ENCODE measurements at places on chromosomes 4 and X.

DNA sequence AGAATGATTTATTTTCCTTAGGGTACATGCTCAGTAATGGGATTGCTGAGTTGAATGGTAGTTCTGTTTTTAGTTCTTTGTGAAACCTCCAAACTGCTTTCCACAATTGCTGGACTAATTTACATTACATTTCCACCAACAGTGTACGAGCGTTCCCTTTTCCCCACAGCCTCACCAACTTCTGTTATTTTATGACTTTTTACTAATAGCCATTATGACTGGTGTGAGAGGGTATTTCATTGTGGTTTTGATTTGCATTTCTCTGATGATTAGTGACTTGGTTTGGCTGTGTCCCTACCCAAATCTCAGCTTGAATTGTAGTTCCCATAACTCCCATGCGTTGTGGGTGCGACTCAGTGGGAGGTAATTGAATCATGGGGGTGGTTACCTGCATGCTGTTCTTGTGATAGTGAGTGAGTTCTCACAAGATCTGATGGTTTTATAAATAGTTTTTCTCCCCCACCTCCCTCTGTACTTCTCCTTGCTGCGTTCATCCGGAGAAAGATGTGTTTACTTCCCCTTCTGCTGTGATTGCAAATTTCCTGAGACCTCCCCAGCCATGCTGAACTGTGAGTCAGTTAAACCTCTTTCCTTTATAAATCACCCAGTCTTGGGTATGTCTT, 95.1 kb downstream of the GBA3 start:
- no peak for DNase-seq

- no peak for DNase-seq
Observed at GRCh38 chr4:153962311-153963039, 173.6 kb upstream of the SFRP2 start.

GRCh38 chr4:167035390-167035789, 198.9 kb downstream of the SPOCK3 start:
- DNase-seq, result no peak

DNA sequence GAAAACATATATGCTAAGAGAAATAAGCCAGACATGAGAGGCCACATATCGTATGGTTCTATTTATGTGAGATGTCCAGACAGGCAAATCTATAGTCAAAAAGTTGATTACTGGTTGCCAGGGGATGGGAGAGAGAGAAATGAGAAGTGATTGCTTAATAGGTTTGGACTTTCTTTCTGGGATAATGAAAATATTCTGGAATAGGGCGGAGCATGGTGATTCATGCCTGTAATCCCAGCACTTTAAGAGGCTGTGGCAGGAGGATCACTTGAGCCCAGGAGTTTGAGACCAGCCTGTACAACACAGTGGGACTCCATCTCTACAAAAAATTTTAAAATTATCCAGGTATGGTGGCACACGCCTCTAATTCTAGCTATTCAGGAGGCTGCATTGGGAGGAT, 22.4 kb downstream of the RBM47 start:
- no peak for DNase-seq

DNA sequence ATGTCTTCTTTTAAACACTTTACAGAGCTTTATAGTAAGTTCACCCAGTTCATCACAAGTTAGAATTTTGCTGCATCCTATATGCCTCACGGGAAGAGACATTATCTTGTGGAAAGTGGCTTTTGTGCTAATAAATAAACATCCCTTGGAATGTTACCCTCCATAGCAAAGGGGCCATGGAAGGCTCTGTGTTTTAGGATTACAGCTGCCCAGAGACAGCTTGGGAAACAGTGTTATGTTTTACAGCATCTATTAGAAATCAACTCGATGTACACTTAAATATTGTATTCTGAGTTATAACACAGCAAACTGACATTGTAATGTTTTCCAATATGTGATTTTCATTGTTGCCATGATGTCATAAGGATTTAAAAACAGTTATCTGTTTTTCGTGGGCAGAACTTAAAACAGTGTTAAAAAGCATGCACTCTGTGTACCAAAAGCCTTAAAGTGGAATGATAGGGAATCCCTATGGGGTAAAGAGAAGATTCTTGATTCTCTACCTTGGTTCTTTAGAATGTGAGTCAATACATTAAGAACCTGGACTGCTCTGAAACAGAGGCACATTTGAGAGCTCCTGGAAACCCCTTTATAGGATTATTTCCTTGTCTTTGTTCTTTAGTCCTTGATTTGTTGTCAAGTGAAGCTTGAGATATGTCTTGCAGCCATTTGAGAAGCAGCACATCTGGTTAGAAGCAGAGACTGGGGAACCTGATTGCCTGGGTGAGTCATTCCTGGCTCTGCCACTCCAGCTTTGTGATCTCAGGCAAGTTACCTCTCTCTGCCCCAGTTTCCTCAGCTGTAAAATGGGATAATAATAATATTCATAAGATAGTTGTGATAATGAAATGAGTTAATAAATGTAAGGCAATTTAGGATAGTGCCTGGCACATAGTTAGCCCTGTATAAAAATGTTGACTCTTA, 41.6 kb downstream of the ARHGAP10 start:
- no peak for DNase-seq

- no peak for DNase-seq
Observed at GRCh38 chrX:78182881-78183280, 43.4 kb upstream of the TAF9B start.

- DNase-seq, result no peak
Observed at GRCh38 chrX:77755561-77755960, 30.5 kb downstream of the ATRX start.

DNA sequence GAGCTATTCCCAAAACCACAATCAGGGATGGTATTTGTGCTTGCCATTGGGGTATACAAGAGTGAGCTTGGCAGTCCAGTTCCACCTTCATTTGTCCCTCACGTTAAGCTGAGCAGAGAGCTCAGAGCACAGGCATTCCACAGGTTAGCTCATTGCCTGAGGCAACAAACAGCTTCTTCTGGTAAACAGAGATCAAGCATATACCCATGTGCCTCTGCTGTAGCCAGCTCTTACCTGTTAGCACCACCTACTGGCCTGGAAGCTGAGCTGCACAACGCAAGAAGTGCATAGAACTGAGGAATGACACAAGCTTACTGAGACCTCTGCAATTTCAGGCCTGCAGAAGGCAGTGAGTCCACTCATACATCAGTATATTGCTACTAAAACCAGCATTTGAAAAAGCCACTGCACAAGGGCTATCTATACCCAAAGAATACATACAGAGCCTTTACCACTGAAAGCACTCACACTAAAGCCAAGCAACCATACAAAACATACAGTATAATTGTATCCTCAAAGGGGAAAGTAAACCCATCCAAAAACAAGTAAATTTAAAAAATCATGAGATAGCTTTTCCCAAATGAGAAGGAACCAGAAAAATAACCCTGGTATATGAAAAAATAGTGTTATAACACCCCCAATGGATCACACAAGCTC, 258.3 kb upstream of the GABRA2 start:
- no peak for DNase-seq

- DNase-seq, result no peak
Observed at GRCh38 chrX:67543818-67544217, at the start of gene AR. Gene AR (plus strand): TSS chrX:67544021. CDS start chrX:67545147, 1,126 bp downstream.

GRCh38 chrX:3445806-3446490, 99.5 kb upstream of the MXRA5 start:
- no peak for DNase-seq

GRCh38 chr4:4408576-4409335, 21.9 kb downstream of the NSG1 start:
- DNase-seq, result no peak

DNA sequence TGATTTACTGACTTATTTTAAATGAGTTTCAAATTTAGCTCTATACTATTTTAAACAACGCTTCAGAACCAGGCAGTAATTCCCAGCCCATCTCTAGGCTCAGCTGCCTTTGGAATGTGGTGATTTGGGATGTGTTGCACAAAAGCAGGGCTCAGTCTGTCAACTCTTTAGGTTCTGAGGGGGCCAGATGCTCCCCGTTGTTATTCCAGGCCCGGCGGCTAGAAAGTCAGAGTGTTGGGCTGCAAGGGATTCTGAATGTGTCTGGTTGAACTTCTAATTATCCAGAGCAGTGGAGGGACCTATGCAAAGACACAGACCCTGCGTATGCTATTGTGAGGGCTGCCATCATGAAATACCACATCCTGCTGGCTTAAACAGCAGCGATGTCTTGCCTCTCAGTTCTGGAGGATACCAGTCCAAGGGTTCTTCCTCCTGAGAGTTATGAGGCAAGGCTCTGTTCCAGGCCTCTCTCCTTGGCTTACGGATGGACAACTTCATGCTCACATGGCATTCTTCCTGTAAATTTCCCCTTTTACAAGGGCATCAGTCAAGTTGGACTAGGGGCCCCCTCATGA, 123.2 kb upstream of the TRIM2 start:
- DNase-seq, result no peak

DNA sequence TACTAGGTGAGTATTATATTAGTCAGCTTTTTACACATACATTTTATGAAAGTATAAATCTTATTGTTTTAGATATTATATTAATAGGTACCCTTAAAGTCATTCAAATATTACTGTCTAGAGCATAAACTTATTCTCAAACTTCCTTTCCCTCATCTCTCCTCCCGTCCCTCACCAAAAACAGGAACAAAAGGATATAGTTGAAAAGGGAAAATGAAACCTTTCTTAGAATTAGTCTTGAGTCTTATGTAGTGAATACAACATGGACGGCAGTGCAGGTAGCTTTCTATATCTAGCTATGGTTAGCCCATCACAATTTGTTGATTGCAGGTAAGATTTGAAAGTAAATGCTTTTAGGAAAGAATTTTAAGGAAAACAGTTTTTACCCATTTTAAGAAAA, 65.6 kb downstream of the RBPJ start:
- DNase-seq, result no peak

DNA sequence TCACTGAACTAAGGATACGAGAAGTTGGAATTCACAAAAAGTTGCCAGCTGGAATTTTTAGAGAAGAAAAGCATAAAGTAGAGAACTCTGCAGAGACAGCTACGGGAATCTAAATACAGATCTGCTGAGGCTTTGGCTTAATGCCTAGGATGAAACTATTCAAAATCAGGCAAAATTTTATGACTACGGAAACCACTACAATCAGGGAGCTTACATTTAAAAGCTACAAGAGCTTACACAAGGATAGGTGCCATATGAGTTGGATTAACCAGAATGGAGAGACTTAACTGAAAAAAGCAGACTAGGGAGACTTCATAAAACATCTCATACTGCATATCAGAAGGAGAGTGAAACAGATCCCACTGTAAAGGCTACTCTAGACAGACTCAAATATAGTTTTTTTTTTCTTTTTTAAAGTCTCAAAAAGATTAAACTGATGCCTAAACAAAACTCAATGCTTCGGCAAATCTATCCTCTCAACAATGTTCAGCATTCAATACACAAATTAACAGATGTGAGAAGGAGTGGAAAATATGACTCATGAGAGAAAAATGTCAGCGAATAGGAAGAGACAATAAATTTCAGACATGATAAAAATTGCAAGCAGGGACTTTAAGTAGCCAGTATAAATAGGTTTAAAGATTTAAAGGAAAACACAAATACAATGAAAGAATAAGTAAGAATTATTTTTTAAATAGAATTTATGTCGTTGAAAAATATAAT, 586.1 kb downstream of the FSTL5 start:
- no peak for DNase-seq

- no peak for DNase-seq
Observed at GRCh38 chr4:40458683-40459082, 123.5 kb downstream of the CHRNA9 start.

- no peak for DNase-seq
Observed at GRCh38 chr4:43277003-43277402, 384.5 kb downstream of the GRXCR1 start.

DNA sequence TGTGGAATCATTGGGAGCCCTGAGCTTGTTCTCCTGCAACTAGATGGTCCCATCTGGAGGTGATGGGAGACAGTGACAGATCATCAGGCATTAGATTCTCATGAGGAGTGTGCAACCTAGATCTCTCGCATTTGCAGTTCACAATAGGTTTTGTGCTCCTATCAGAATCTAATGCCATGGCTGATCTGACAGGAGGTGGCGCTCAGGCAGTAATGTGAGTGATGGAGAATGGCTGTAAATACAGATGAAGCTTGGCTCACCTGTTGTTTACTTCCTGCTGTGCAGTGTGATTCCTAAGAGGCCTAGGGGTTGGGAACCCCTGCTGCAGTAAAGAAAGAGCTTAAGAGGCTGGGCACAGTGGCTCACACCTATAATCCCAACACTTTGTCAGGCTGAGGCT, 42.2 kb upstream of the PUDP start:
- no peak for DNase-seq

DNA sequence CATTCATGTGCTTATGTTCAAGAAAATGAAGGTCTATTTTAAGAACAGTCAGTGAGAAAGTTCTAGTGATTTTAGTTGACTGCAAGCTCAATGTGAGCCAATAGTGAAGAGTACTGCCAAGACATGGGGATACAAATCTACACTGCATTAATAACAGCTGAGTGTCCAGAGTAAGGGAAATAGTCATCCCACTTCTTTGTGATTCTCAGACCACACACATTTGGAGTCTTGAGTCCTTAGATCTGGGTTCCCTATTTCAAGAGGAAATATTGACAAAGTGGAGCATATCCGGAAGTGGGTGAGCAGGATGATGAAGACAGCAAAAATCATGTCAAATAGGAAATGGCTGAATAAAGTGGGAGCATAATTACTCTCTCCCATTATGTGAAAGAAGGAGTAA, 171.1 kb downstream of the LARP7 start:
- no peak for DNase-seq

- DNase-seq, result peak; percentile 56
Observed at GRCh38 chr4:12633053-12633651, 851.0 kb downstream of the RAB28 start.

DNA sequence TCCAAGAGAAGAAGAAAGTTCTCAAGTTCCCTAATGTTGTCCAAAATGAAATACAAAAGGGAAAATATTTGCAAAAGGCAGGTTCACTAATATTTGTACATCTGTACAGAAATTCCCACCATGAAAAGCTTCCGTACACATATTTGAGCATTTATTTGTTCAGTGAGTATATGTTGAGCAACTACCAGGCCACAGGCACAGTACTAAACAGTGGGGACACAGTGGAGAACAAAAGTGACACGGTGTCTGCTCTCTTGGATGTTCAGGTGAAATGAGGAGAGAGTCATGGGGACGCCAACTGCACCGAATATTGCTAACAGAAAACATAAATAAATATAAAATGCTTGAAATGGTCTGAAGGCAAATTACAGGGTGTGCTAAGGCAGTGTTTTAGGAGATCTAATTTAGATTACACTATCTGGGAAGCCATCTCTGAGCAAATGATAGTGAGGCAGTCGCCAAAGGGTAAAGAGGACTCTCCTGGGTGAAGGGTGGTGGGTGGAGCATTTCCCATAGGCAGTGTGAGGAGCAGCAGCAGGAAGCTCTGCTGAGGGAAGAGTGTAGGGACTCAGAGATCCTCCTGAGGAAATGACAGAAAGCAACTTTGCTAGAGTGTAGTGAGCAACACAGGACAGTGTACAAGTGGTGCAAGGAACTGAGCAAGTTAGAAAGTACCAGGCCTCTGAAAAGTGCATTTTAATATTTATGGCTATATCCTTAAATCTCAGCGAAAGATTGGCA, 375.2 kb downstream of the GALNTL6 start:
- DNase-seq, result no peak

DNA sequence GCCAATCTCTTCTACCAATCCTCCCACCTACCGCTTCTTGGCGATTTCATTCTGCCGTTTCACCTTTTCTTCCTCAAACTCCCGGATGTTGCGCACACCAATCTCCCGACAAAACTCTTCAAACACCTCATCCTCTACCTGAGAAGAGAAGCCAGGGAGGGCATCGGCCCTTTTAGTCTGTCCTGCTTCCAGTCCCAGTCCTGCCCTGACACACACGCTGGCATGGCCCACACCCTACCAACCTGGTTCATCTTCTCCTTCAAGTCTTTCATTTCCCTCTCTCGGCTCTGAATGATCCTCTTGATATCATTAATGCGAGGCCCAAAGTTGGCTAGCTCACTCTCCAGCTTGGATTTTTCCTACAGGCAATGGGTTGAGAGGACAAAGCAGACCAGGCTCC, 18.9 kb downstream of the SMC1A start:
- DNase-seq, result no peak
